ENCODE measurements at places on chromosomes 1 and 21.

GRCh38 chr1:60960891-60961461 is 121.4 kb upstream of the NFIA start:
- no peak for DNase-seq

GRCh38 chr1:41492341-41492848 is 7.9 kb upstream of the EDN2 start:
- DNase-seq: peak; percentile 9

- no peak for DNase-seq
Measured at GRCh38 chr21:21860888-21861287, 862.7 kb downstream of the NCAM2 start.

- no peak for DNase-seq
Measured at GRCh38 chr1:118244194-118244593, 59.2 kb upstream of the SPAG17 start.

DNA sequence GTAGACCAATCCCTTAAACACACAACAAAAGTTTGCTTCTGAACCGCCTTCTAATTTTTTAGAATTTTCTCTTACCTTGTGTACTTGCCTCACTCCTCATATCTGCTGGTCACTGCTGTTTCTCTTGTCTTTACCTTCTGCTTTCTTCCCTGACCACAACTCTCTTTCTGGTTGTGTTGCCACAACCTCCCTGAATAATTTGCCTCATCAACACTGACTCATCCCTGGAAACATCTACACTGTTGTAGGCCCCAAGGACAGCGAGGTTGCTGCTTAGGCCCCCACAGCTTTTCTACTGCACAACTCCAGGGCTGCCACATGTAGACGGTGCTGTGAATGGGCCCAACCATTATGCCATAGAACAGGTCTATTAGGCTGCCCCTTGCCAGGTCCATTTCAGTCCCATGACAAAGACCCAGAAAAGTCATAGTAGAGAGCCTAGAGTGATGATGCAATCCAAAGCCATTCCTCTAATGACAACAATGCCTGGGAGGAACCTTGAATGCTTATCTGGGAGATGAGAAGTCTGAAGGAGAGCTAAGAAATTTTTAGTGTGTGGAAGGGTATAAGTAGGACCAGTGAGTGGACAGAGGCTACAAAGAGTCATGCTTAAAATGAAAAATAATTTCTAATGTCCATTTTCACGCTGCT is 36.6 kb upstream of the LCE5A start:
- DNase-seq: no peak

GRCh38 chr1:173315296-173315695 is 108.2 kb upstream of the TNFSF4 start:
- no peak for DNase-seq

GRCh38 chr1:111904478-111905218 is 84.8 kb downstream of the KCND3 start:
- no peak for DNase-seq

DNA sequence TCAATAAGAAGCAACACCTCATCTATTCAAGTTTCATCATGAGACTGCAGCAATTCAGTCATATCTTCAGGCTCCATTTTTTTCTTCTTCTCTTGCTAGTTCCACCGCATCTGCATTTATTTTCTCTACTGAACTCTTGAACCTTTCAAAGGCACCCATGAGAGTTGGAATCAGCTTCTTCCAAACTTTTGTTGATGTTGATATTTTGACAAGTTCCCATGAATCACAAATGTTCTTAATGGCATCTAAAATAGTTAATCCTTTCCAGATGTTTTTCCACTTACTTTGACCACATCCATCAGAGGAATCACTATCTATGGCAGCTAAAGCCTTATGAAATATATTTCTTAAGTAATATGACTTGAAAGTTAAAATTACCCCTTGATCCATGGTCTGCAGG is 434.3 kb downstream of the GPATCH2 start:
- DNase-seq: no peak

DNA sequence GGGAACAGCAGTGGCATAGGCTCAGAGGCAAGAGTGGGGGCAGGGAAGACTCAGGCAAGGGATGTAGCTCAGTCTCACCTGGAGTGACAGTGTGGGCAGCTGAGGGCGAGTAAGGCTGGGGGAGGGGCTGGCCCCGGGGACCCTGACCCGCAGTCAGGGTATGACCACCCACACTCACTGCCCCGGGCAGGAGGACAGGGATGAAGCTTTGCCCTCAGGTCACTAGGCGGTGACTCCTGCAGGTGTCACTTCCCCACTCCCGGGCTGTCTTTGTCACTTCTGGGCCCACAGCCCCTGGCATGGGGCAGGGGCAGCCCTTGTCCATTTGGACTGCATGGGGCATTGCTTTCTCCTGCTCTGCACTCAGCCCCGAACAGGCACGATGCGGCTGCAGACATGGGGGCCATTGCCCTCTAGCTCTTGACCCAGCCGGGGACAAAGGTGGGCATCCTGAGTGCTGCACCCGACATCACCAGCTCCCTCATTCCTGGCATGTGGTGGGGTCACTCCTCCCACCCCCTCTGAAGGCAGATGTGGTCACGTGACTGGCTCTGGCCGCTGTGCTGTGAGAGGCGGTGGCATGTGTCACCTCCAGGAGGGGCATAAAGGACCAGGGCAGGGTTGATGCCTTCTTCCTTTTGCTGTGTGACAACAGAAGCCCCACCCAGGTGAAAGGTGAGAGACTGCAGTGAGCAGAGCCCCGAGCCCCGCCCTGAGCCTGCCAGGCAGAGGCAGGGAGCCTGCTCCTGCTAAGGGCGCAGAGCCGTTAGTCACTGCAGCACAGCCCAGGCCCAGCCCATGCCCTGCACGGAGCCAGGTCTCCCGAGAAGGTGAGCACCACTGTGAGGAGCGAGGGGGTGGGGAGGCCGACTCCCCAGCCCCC is 66.0 kb downstream of the MATN1 start:
- DNase-seq: no peak
